Suprapubic skin (tissue), 4 donors: ENCODE measurements at places on chromosomes 2 and 18. TPM values are rescaled to one million over a fixed set of nuclear protein-coding genes. Genes with fewer than 3 reads are reported as not detected.

GMCL1 gene
- total RNA-seq, result 13.9 TPM

VAMP5 gene
- 8.1 TPM for total RNA-seq

PSD4 gene
- total RNA-seq, result 92.9 TPM

HSBP1L1 gene
- 45.7 TPM for total RNA-seq

RANBP2 gene
- total RNA-seq, result 67.0 TPM

TGFBRAP1 gene
- total RNA-seq, result 31.0 TPM

SERPINB11 gene
- total RNA-seq, result not detected

PRSS56 gene
- not detected for total RNA-seq

CD226 gene
- total RNA-seq, result 0.23 TPM

NIFK gene
- 40.9 TPM for total RNA-seq

LRRFIP1 gene
- 150 TPM for total RNA-seq

NT5C1B gene
- total RNA-seq, result not detected

TLX2 gene
- not detected for total RNA-seq

RSAD2 gene
- 1.5 TPM for total RNA-seq

MGAT4A gene
- total RNA-seq, result 13.2 TPM

MFF gene
- total RNA-seq, result 98.6 TPM

ACTG2 gene
- 9.4 TPM for total RNA-seq

KCTD1 gene
- total RNA-seq, result 31.9 TPM

CD8B2 gene
- not detected for total RNA-seq

G6PC2 gene
- not detected for total RNA-seq

BOK gene
- total RNA-seq, result 32.4 TPM

DES gene
- total RNA-seq, result 11.4 TPM

TMEFF2 gene
- total RNA-seq, result not detected

AKAIN1 gene
- total RNA-seq, result not detected

APLF gene
- total RNA-seq, result 9.9 TPM

HMSD gene
- not detected for total RNA-seq

TUBA3E gene
- not detected for total RNA-seq

CRYGC gene
- not detected for total RNA-seq

INHBB gene
- 26.1 TPM for total RNA-seq

CYTIP gene
- total RNA-seq, result 9.6 TPM

COL6A3 gene
- total RNA-seq, result 60.2 TPM

FAM136A gene
- 30.9 TPM for total RNA-seq

PAIP2B gene
- 30.0 TPM for total RNA-seq

CUL3 gene
- total RNA-seq, result 88.4 TPM

SNORC gene
- 39.7 TPM for total RNA-seq

LYG1 gene
- total RNA-seq, result 1.3 TPM

ERMN gene
- total RNA-seq, result not detected

VAMP8 gene
- 85.5 TPM for total RNA-seq
